ENCODE measurements at places on chromosomes 5 and 9.

DNA sequence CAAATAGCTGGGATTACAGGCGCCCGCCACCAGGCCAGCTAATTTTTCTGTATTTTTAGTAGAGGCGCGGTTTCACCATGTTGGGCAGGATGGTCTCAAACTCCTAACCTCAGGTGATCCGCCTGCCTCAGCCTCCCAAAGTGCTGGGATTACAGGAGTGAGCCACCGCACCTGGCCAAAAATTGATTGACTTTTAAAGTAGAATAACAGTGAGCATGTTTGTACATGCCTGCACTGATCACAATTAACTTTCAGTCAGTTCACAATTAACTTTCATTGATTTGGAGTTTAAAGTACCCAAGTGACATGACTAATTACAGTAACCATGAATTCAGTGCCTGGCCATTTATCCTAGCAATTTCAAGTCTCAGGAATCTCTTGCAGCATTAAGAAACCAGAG lies 61.3 kb downstream of the ANKH start:
- no peak for DNase-seq

DNA sequence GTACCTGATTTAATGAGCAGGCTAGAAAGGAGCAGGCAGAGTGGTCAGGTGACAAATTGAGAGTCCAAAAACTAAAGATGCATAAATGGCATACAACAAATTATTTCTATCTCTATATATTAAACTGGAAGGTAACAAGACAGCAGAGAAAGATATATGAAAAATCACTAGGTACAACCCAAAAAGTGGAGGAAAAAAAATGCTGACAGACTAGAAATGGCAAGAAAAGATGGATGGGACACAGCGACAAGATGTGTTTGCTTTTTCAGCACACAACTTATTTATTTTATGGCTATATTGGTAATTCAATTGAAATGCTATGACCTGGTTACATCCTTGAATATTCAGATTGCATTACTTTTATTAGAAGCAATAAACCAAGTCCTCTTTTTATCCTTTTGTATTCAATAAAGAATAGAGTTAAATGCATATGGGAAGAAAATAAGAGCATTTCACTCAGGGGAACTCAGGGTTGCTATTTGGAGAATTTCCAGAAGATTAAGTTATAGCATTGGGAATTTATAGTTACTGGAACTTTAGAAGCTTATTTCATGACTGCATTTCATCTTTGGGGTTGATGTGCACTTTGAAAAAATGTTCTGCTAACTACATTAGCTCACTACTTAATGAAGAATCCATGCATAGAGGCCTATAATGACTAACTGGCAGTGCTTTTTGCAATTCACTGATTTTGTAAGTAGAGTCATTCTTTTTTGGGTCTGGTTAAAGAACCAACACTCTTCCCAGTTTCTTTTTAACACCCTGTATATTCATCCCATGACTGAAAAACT lies 566.6 kb upstream of the TUSC1 start:
- DNase-seq: no peak

DNA sequence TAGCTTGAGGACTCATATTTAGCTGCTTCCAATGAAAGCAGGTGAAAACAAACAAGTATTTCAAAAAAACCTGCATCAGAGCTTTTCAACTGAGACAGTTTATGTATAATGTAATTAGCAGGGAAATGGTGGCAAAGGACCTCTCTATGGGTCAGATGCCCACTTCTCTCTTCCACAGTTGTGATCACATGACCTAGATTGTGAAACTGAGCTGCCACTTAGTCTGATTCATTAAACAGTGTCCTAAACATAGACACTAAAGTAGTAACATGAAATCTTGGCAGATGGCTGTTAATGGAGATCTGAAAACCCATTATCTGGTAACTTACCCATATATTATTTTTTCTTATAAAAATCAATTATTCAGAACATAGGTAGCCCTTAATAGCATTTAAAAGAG lies 663.6 kb upstream of the RIOK2 start:
- no peak for DNase-seq

DNA sequence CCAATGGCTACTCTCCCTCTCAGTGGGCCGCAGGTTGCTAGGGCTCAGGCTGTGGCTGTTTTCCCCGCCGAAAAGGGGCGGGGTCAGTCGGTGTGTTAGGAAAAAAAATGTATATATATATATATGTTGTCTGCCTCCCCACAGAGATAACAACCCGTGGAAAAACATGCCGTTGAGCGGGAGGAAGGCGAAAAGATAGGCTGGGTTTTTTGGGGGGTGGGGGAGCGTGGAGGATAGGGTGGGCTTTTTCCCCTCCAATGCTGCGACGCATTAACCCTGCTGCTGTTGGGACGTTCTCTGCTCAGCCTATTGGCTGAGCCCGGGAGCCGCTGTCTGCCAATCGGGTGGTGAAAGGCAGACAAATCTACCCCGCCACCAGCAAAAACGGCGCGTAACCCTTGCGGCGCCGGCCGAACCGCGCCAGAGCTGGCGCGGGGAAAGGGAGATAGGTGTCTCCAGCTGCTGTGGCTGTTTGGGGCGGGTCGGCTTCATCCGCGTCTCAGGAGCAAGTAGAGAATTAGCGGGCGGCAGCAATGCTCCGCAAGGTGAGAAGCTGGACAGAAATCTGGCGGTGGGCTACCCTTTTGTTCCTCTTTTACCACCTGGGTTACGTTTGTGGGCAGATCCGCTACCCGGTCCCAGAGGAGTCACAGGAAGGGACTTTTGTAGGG lies at the start of gene PCDHGC4:
PCDHGC4 (plus strand) TSS at position 390 of the 671 bp plus-strand sequence; CDS start at position 534, 144 bp downstream.
- DNase-seq: peak; percentile 81

GRCh38 chr5:170451747-170452365 lies 52.0 kb upstream of the KCNIP1 start:
- DNase-seq: no peak

DNA sequence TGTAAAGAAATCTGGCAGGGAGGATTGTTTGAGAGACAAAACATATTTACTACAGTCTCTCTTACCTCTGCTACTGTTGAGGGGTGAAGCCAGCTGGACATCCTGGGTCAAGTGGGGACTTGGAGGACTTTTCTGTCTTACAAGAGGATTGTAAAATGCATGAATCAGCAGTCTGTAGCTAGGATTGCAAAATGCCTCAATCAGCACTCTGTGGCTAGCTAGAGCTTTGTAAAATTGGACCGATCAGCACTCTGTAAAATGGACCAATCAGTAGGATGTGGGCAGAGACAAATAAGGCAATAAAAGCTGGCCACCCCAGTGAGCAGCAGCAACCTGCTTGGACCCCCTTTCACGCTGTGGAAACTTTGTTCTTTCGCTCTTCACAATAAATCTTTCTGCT lies 995.8 kb upstream of the CDH6 start:
- DNase-seq: no peak

DNA sequence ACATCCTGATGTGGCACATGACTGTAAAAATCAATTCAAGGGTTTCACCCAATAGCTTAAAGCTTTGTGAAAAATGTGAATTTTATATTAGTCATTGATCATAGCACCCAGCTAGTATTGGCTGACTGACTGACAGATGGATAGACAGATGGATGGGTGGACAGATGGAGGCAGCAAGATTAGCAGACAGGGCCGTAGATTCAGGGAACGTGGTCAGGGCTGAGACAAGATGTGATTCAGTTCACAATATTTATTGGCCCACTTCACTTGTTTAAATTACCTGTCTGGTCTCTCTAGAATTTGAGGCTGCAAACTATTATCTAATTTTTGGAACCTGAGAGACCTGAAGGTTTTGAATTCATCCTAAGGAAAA lies 12.0 kb upstream of the PCSK5 start:
- DNase-seq: no peak

DNA sequence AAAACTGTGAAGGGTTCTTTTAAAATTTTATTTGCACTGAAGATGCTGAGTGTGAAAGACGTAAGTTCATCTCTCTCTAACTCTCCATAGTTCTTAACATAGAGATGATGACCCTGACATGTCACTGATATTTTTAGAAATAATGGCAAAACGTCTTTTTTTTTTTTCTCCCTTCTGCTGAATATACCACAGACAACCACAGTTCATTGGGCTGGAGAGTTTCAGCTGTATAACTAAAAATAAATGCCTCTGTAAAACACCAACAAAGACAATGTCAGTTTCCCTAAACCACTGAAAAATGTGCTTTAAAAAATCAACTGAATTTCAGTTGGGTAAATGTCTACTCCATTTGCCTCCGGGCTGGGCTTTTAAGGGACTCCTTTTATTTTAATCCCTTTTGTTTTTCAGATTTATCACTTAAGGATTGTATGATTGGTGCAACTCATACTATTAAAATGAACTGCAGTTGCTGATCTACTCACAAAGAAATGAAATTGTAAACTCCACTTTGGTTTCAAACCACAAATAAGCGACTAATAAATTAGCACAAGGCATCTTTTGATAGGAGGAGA lies 830.9 kb upstream of the WWC1 start:
- no peak for DNase-seq

DNA sequence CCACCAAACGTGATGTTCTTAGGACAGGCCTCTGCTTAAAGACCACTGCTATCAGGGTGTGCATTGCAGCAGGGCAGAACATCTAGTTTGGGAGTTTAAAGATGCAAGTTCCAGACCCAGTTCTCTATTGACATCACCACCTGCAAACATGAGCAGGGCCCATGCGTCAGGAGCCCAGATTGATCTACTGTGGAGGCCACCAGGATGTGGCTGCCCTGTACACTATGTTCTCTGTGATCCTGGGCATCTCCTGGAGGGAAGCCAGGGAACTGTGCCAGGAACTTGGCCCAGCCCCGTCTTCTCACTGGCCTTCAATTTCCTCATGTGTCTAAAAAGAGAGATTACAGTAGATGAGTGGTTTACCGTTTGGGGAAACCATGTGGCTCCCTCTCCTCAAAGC lies 87.1 kb downstream of the PDE6A start:
- peak; percentile 95 for DNase-seq

- peak; percentile 47 for DNase-seq
These were observed 20.1 kb downstream of the CXXC5 start for GRCh38 chr5:139668064-139668880.

DNA sequence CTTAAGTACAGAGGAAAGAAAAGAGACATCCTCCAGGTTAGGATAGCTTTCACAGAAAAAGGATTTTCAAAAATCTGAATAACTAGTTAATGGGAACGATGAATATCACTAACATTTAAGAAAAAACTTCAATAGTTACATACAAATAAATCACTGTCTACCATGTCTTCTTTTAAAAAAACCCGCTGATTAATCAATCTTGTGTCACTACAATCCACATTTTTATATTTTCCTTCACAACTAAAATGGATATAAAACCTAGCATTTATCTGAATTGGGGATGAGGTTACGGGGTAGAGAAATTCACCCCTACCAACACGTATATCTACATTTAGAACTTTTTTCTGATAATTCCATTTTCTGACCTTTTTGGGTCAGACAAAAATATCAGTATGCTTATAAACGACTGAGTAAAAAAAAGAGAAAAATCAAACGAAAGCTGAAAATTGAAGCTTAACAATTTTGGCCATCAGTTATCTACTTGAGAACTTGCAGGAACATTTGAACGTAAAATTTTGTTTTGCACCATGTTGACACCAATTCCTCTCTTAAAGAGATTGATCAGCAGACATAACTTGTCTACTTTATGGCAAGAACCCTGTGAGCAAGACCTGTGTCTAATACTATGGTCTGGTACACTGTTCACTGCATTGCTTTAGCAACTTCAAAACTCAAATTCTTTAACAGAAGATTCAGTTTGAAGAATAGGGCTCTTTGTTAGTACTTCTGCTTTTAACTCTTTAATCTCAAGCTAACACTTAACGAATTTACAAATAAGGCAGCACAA lies 4.8 kb downstream of the NR3C1 start:
- peak; percentile 52 for DNase-seq

- DNase-seq: no peak
These were observed 107.6 kb downstream of the GRIA1 start for GRCh38 chr5:153598099-153598498.

GRCh38 chr5:157306692-157307471 lies 41.0 kb downstream of the CYFIP2 start:
- DNase-seq: no peak

DNA sequence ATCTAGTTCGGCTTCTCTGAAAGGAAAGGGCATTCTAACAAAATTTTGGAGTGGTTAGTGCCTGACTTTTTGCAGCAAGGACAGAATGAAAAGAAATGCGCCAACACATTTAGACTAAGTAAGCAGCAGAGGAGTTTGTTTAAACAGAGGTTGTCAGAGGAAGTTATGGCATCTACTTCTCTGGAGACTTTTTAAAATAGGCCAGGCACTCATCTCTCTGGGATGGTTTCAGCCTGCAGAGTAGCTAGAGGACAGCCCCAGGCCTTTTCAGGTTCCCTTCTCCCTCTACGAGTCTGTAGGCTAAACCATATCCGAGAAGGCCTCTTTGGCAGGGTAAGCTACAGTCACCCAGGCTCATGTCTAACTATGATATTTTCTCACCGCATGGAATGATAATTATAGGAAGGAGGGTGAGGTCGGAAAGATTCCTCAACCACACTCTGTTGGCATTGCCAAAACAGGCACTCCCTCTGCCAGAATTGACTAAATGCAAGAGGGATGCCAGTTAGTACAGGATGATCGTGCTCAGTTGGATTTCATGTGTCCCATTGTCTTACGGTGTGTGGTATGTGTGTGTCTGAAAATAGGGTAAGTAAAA lies 1.4 kb upstream of the CTXN3 start:
- no peak for DNase-seq

DNA sequence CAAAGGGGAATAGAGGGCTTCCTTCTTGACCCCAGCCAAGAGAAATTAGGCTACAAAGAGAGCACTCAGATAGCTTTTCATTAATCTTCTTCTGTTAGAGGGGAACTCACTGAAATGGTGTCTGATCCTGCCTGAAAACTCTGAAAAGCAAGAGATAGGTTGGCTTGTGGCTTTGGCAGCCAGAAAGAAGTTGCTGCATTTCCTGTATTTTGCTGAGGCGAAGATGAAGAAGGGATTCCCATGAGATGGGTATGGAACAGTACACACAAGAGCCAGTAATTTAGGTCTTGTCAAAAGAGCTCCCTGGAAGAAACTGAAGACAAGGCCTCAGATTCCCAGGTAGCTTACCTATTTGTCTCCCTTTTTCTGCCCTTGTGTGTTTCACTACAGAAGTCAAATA lies 120.9 kb upstream of the TARS1 start:
- no peak for DNase-seq

DNA sequence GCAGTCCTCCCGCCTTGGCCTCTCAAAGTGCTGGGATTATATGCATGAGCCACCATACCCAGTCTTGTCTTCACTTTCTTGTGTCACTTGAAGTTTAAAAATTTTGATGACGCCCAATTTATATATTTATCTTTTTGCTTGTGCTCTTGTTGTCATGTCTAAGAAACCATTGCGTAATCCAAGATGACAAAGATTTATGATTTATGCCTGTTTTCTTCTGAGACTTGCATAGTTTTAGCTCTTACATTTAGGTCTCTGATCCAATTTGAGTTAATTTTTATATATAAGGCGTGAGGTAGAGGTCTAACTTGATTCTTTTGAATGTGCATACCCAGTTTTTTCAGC lies 18.6 kb downstream of the ANKHD1 start:
- DNase-seq: no peak

- peak; percentile 5 for DNase-seq
These were observed 19.1 kb downstream of the SLC36A3 start for GRCh38 chr5:151284392-151284967.

- DNase-seq: no peak
These were observed 40.2 kb upstream of the TEX48 start for GRCh38 chr9:114722081-114722621.

Measured in cerebellar cortex (tissue), 1 donor.